ENCODE measurements at places on chromosomes 13 and 19.

DNA sequence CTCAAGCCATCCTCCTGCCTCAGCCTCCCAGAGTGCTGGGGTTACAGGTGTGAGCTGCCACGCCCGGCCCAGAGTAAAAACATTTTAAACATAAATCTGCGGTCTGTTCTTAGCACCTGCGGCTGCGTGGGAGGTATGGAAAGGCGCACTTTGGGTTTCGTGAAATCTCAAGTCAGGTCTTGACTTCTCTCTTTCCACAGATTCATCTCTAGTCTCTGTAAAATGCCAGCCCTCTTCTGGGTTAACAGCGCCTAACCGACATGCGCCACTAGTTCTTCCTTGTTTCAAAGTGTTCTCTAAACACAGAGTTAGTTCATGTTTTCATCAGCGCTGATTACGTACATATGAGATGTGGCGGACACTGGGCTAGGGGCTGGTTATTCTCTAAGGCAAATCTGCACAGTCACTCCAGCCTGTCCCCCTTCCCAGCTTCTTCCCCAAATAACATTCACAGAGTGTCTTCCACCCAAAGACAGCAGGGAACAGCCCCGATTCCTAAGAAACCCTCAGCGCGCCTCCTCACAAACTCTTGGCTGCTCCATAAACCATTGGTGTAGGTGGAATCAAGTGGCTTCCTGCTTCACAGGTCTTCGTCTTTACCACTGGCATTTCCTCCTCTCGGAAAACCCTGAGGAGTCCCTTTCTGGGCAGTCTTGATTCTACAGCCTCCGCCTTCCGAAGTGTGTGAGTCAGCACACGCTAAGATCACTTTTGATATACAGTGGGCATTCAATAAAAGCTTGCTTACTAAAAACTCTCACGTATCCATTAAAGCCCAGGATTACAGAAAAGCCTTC is 1.4 kb downstream of the PARP4 start:
- peak; percentile 83 for DNase-seq

DNA sequence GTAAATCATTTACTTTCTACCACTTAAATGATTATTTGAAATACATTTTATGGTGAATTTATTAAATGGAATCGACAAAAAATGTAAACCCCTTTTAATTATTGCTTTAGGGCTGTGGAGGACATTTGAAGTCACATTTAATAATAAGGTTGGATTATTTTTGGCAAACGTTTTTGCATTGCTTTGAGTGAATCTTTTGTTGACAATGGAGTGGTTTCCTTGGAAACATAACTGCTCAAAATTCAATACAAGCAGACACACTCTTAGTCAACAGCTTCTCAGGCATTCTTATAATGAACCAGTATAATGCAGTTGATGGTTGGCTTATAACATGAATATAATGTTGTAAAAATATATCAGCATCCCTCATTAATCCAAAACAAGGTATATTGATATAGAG is 104.7 kb downstream of the DCLK1 start:
- DNase-seq: no peak

- no peak for DNase-seq
Observed at GRCh38 chr13:46982856-46983582, 86.2 kb upstream of the HTR2A start.

DNA sequence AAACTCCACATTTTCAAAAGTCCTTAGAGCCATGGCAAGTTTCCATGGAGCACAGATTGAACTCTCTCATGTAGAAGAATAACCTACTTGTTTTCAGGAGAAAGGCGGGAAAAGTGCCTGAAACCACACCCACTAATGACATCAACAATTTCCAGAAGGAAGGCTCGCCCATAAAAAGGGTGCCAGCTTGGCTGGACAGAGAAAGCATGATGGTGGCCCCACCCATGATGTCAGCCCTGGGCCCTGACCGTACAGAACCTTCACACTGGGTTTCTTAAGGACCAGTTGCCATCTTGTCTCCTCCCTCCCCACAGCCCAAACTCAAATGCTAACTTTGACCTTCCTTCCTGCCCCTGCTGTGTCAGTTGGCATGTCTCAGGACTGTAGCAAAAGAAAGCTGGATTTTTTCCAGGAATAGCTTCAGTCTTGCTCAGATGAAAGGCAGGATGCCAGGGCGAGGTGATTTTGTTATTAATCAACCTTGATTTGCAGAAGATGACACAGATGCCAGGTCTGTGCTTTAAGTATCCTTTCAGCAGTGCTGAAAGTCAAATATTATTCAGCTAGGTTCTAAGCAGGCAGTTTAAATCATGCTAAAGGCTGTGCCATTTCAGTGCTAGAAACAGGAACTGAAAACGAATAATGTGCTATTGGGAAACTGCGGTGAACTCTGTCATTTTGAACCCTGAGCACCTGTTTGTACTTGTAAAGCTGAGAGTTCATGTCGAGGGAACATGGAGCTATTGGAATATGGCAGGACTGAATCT is 89.5 kb upstream of the RFC3 start:
- no peak for DNase-seq

DNA sequence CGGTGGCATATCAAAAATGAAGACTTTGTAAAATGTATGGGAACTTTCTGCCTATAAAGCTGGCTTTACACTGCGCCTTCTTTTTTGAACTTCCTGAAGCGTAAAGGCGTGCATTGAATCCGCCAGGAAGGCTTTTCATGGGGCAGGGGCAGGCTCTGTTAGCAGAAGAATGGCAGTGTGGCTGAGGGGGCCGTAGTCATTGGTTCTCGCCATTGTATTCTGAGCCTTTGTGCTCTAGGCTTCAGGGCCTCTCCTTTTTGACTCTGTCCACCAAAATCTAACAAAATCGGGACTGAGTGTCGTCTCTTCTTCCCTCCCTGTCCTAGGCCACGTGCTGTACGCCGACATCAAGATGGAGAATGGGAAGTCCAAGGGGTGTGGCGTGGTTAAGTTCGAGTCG is 14.1 kb downstream of the PRAM1 start:
- DNase-seq: no peak

DNA sequence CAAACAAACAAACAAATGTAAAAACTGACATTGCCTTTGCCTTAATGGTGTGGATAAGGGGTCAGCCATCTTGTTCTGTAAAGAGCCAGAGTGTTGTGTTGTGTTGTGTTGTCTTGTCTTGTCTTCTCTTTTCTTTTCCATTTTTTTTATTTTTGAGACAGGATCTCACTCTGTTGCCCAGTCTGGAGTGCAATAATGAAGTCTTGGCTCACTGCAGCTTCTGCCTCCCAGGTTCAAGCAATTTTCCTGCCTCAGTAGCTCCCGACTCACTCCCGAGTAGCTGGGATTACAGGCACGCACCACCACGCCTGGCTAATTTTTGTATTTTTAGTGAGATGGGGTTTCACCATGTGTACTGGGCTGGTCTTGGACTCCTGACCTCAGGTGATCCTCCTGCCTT is 27.8 kb downstream of the TIMM13 start:
- no peak for DNase-seq

- no peak for DNase-seq
Observed at GRCh38 chr13:85473144-85473543, 326.1 kb downstream of the SLITRK6 start.

- no peak for DNase-seq
Observed at GRCh38 chr19:44602081-44602480, 11.3 kb upstream of the IGSF23 start.

GRCh38 chr13:75049735-75050335 is 432.1 kb downstream of the TBC1D4 start:
- DNase-seq: no peak

GRCh38 chr13:76516013-76516412 is 370.2 kb downstream of the KCTD12 start:
- peak; percentile 13 for DNase-seq

- DNase-seq: no peak
Observed at GRCh38 chr13:94480672-94481145, 1.2 kb upstream of the DCT start.

DNA sequence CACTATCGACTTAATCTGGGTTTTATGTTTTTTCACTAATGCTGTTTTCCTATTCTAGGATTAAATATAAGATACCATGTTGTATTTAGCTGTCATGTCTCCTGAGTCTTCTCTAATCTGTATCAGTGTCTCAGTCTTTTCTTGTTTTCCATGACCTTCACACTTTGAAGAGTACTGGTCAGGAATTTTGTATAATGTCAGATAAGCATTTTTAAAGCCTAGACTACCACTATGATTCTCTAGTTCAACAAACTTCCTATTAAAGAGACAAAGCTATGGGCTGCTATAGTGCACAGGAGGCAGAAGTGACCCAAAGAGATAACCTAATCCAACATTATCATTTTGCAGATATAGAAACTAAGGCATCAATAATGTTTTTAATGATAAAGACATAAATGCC is 63.0 kb upstream of the ZDHHC20 start:
- no peak for DNase-seq

Measured in mesendoderm (in vitro differentiated cells).